GM23248 (cell line): ENCODE measurements at places on chromosomes 1 and 21. TPM values are rescaled to one million over a fixed set of nuclear protein-coding genes. Genes with fewer than 3 reads are reported as not detected.
A peak's percentile ranks its signal among the peaks of the same experiment; 100 is the strongest.

- H3K4me3 ChIP-seq = no peak overlapping the region
- no peaks in the 10 kb centered on the region for H3K36me3 ChIP-seq
- no peaks in the 10 kb centered on the region for H3K4me1 ChIP-seq
- 0 out of 2 replicates have a peak, but pooled peaks cover 3% of the 10 kb centered on the region for H3K27me3 ChIP-seq
Observed at GRCh38 chr1:7888248-7889081, 35.6 kb upstream of the UTS2 start.

DNA sequence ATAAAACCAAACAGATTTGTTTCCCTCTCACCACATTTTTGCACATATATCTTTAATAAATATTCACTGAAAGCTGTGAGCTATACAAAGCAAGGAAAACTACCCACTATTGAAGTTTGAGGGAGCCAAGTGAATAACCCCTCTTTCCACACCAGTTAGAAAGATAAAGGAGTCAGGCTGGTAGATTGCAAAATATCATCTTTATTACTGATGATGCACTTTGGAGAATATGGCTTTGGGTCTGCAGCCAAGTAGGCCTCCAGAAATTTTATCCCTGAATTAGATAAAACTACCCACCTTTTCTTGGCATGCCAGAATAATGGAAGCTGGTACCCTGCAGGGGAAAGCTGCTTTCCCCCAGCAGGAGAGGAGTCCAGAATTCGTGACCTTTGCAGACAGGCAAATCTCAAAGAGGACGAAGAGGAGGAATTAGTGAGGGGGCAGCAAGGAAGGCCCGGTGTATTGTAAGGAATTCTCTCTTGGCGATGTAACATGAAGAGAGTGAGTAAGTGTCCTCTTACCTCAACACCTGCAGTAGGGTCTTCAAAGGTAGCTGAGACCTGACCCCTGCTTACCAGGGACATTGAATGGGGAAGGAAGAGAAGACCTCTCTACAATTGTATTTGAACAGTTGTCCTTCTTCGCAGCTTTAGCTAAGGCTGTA lies 84.7 kb downstream of the LRRC8D start:
- DNase-seq = peak; percentile 70
- H3K27ac ChIP-seq = peak overlapping the region; percentile 73; the same call in 1 of the 2 replicates
- no peaks in the 10 kb centered on the region for H3K36me3 ChIP-seq
- no peaks in the 10 kb centered on the region for H3K27me3 ChIP-seq
- H3K4me1 ChIP-seq = peaks cover 74% of the 10 kb centered on the region

DNA sequence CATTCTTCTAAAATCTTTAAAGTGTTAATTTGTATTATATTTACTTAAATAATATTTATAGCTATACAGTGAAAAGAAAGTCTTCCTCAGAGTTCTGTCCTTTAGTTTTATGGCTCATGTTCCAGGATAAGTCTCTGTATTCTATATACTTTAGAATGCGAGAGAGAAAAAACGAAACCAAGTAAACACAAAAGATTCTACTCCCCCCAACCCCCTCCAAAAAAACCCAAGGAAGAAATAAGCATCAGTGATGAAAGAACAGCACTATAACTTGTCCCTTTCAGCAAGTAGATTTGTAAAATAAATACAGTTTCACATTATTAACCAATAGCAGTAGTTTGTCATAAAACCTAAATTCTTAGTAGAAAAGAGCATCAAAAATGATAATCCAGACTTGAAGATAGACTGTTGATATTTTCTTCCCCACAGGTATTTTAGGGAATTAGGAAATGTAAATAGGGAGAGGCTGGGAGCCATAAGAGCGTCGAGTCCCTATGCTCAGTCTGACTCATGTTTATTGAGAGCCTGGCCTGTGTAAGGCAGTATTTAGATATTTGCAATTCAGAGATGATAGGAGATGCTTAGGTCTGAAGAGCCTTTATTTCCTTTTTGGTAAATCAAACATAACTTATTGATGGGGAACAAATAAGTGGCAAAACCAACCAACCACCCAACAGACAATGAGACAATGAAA lies 35.5 kb downstream of the CDC14A start:
- H3K4me3 ChIP-seq = no peak overlapping the region
- H3K27ac ChIP-seq = no peak overlapping the region
- no peaks in the 10 kb centered on the region; the same call in 1 of the 2 replicates for H3K36me3 ChIP-seq
- DNase-seq = no peak

DNA sequence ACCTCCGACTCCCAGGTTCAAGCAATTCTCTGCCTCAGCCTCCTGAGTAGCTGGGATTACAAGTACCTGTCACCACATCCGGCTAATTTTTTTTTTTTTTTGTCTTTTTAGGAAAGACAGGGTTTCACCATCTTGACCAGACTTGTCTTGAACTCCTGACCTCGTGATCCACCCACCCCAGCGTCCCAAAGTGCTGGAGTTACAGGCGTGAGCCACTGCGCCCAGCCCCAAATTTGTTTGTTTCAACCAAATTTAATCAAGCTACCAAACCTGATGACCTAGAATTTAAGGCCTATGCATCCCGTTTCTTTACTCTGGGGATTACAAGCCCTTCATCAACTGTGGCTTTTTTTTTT lies 58.3 kb upstream of the TBX15 start:
- H3K4me1 ChIP-seq = peaks cover 27% of the 10 kb centered on the region
- H3K27ac ChIP-seq = peak overlapping the region; percentile 98
- DNase-seq = no peak
- H3K36me3 ChIP-seq = no peaks in the 10 kb centered on the region
- no peaks in the 10 kb centered on the region for H3K27me3 ChIP-seq

DNA sequence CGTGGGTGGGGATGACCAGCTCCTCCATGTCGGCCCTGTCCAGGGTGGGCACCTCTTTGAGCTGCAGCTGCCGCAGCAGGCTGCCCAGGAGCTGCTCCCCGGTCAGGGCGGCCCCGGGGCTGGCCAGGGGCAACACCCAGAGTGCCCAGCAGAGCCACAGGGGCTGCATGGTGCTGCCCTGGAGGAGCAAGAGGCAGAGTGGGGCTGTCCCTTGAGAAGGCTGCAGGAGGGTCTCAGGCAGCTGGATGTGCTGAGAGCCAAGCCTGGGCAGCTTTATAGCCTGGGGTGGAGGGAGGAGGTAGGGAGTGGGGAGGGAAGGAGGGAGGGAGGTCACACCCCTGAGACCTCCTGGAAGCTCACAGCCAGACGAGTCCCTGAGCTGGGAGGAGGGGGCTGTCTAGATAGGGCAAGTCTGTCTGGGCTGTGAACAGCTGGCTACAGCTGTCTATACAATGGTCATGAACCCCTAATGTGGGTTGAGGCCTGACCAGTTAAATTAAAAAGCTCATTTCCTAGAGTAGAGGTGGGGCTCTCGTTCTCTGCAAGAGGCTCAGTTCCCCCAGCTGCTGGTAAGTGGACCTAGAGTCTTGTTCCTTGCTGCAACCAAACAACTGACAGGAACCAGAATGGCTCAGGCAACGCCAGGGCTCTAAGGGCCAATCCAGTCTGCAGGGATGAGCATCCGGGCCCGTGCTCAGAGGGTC lies at the start of gene LEFTY1:
TSS of gene LEFTY1 (minus strand) at position 249 of the 704 bp plus-strand sequence. CDS start at position 169, 80 bp downstream.
- H3K27ac ChIP-seq = no peak within 1 kb of the TSS
- H3K4me3 ChIP-seq = no peak within 1 kb of the TSS
- no peaks in the 10 kb centered on the region for H3K36me3 ChIP-seq
- H3K4me1 ChIP-seq = no peaks in the 10 kb centered on the region

- no peak for DNase-seq
- H3K27me3 ChIP-seq = no peaks in the 10 kb centered on the region
- no peaks in the 10 kb centered on the region for H3K4me1 ChIP-seq
- H3K36me3 ChIP-seq = no peaks in the 10 kb centered on the region
Observed at GRCh38 chr21:16177532-16177931, 447.8 kb downstream of the USP25 start.

DNA sequence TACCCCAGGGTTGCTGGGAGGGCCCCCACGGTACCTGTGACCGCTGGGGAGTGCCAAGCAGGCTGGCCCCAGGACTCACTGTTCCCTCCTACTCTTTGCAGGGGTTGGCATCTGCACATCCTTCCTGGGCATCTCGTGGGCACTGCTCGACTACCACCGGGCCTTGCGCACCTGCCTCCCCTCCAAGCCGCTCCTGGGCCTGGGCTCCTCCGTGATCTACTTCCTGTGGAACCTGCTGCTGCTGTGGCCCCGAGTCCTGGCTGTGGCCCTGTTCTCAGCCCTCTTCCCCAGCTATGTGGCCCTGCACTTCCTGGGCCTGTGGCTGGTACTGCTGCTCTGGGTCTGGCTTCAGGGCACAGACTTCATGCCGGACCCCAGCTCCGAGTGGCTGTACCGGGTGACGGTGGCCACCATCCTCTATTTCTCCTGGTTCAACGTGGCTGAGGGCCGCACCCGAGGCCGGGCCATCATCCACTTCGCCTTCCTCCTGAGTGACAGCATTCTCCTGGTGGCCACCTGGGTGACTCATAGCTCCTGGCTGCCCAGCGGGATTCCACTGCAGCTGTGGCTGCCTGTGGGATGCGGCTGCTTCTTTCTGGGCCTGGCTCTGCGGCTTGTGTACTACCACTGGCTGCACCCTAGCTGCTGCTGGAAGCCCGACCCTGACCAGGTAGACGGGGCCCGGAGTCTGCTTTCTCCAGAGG lies 6.8 kb downstream of the XKR8 start:
- no peak for DNase-seq
- peaks cover 49% of the 10 kb centered on the region for H3K4me1 ChIP-seq
- H3K27ac ChIP-seq = no peak overlapping the region
- no peak overlapping the region for H3K4me3 ChIP-seq
- H3K27me3 ChIP-seq = no peaks in the 10 kb centered on the region

DNA sequence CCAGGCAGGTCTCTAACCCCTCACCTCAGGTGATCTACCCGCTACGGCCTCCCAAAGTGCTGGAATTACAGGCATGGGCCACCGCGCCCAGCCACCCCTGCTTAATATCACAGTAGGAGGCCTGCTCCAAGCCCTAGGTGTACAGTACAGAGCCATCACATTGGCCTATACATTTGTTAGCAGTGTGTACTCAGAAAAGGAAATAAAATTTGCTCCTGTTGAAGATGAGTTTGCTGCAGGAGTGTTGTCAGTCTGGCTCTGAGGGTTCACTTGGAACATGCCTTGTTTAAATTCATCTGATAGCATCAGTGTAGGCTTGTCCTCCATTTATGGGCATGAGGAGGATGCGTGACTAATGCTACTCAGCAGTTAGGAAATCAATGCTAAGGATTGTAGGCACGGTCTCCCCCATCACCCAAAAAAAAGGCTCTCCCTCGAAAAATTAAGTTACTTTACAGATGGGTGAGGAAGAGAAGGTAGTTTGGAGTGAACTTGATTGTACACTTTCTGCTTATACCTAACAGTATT lies 4.6 kb upstream of the ENAH start:
- H3K36me3 ChIP-seq = no peaks in the 10 kb centered on the region
- peak overlapping the region; percentile 94 for H3K27ac ChIP-seq
- H3K4me3 ChIP-seq = peak overlapping the region; percentile 63
- H3K4me1 ChIP-seq = peaks cover 45% of the 10 kb centered on the region

DNA sequence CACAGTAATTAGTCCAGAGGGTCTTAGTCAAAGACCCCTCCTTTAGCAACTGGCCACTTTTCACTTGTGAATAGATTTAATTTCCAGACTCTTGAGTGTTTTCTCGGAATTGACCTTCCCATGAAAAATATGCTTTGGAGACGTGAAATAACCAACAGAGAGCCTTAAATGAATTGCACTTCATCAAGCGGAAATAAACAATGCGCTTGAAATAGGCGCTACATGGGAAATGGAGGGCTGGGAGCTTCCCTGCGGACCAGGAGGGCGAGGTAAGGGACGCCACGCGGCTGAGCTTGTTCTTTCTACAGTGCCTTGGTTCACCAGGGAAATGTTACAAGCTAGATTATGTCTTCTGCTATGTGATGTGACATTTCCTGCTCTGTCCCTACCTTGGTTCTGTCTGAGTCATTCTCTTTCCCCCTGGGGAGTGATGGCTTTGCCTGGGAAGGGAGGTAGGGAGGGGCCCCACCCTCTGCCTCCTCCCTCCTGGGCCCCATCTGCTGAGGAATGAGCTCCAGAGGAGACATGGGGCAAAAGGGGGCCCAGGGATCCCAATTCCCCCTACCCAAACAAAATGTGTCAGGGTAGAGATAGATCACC lies 619.3 kb downstream of the PTPRU start:
- no peak for DNase-seq

The RFX5 gene
- polyA plus RNA-seq = 11.0 and 11.3 TPM in 2 replicates

The RGSL1 gene
- not detected in 2 replicates for polyA plus RNA-seq

The CDA gene
- 9.6 and 9.9 TPM in 2 replicates for polyA plus RNA-seq

The TRIM58 gene
- polyA plus RNA-seq = not detected in 2 replicates

The TBX19 gene
- polyA plus RNA-seq = 1.1 and 1.4 TPM in 2 replicates
